ENCODE measurements at places on chromosomes 3 and 15.
A peak's percentile ranks its signal among the peaks of the same experiment; 100 is the strongest.

- DNase-seq: no peak
- H3K36me3 ChIP-seq: no peaks in the 10 kb centered on the region
- no peak overlapping the region for H3K27ac ChIP-seq
- H3K27me3 ChIP-seq: no peaks in the 10 kb centered on the region
Observed at GRCh38 chr15:78841376-78841706, 30.1 kb upstream of the ADAMTS7 start.

DNA sequence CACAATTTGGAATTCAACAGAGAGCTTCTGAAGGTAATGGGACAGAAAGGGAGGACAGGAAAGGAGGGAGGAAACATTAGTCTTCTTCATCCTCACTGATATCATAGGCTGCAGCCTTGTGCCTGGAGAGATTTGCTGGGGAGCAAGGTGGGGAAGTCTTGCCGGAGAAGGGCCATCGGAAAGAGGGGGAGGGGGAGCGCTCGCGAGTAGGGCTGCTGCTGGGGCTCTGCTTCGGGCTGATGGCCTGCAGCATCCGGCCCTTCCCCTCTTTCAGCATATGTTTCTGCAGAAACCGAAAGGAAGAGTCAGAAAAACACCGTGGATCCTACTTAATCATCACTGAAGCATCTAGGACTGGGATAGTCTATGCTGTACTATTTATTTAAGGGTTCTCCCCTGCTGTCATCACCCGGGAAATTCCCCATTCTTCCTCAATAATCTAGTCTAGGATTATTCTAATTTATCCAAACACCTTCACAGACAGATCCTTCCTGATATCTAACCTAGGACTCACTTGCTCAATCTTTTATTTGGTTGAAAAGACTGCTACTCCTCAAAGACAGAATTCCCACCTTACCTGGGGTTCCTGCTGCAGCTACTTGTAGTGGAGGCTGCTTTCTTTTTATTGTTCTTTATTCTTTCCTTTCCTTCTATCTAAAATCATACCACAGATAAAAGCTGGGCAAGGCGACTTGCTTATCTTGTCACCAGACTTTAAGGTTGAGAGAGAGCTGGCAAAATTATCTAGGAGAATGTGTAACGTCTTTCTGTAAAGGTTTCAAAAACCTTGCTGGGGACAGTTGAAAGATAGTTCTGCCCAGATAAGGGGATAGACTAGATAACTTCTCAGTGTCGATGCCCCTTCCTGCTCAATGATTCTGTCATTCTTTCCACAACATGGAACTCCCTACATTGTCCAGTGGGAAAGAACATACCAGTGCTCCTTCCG is 22.6 kb downstream of the SLC51A start:
- no peak overlapping the region for H3K27ac ChIP-seq
- no peak for DNase-seq
- H3K36me3 ChIP-seq: peaks cover 35% of the 10 kb centered on the region
- no peaks in the 10 kb centered on the region for H3K27me3 ChIP-seq
- peaks cover 9% of the 10 kb centered on the region for H3K4me1 ChIP-seq

GRCh38 chr3:64417816-64418215 is 192.6 kb upstream of the PRICKLE2 start:
- H3K27ac ChIP-seq: no peak overlapping the region
- no peak overlapping the region for H3K4me3 ChIP-seq
- no peaks in the 10 kb centered on the region for H3K36me3 ChIP-seq
- H3K4me1 ChIP-seq: no peaks in the 10 kb centered on the region
- H3K27me3 ChIP-seq: no peaks in the 10 kb centered on the region

GRCh38 chr3:184428561-184429175 is 48.8 kb downstream of the CHRD start:
- no peaks in the 10 kb centered on the region for H3K4me1 ChIP-seq
- H3K27me3 ChIP-seq: no peaks in the 10 kb centered on the region
- H3K4me3 ChIP-seq: no peak overlapping the region
- no peak for DNase-seq
- H3K27ac ChIP-seq: no peak overlapping the region
- H3K36me3 ChIP-seq: no peaks in the 10 kb centered on the region

DNA sequence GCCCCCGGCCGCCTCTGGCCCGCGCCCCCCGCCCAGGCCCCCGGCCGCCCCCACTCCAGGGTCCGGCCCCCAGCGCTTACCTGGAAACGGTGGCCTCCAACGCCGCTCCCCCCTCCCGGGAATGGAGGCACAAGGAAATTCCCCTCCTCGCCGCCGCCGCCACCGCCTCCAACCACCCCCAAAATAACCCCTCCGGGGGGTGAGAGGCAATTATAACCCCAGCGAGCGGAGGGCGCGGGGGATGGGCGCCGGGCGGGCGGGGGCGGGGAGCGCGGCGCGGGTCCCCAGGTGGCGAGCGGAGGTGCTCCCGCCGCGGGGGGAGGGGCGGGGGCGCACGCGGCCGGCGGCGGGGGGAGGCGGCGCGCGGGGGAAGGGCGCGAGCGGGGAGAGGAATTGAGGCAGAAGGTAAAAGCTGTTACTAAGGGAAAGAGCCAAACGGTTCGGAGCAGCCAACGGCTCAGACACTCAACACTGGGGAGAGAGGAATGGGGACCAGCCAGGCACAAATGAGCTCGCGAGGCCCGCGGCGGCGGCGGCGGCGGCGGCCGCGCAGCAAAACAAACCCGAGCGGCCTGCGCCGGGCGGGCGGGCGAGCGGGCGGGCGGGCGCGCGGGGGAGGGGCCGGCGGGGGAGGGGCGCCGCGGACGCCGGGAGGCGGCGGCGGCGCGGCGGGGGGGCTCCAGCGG is at the start of gene TBL1XR1:
TSS of gene TBL1XR1 (minus strand) at position 442 of the 686 bp plus-strand sequence. CDS start 132,505 bp downstream, outside the sequence.
- peak within 1 kb of the TSS; percentile 79 for H3K4me3 ChIP-seq
- DNase-seq: peak; percentile 94
- no peaks in the 10 kb centered on the region for H3K27me3 ChIP-seq
- H3K4me1 ChIP-seq: peaks cover 19% of the 10 kb centered on the region

DNA sequence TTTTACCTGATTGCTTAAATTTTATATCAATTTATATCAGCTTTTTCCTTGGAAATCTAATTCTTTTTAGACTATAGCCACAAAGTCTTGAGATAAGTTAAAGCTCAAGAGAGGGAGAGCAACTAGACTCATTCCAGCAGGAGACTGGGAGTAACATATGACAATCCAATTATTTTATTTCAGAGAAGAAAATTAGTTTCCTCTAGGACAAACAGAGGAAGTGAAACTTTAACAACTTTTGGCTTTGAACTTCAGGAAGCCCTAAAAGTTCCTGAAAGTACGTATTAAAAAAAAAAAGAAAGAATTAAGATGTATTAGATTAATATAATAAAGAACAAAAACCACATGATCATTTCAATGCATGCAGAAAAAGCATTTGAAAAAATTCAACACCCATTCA is 13.9 kb upstream of the UBE2E2 start:
- H3K4me1 ChIP-seq: no peaks in the 10 kb centered on the region
- no peaks in the 10 kb centered on the region for H3K36me3 ChIP-seq
- no peak overlapping the region for H3K27ac ChIP-seq
- no peak for DNase-seq
- no peak overlapping the region for H3K4me3 ChIP-seq

- H3K27me3 ChIP-seq: no peaks in the 10 kb centered on the region
- DNase-seq: no peak
- H3K4me1 ChIP-seq: peaks cover 26% of the 10 kb centered on the region
- no peaks in the 10 kb centered on the region for H3K36me3 ChIP-seq
Observed at GRCh38 chr15:42582569-42583375, 7.4 kb downstream of the STARD9 start.

- H3K27me3 ChIP-seq: no peaks in the 10 kb centered on the region
- H3K4me3 ChIP-seq: peak overlapping the region; percentile 11
- H3K4me1 ChIP-seq: peaks cover 64% of the 10 kb centered on the region
- peak overlapping the region; percentile 71 for H3K27ac ChIP-seq
- H3K36me3 ChIP-seq: no peaks in the 10 kb centered on the region
Observed at GRCh38 chr3:13549623-13550422, 898 bp downstream of the FBLN2 start.

GRCh38 chr3:115218859-115219258 is 71.8 kb upstream of the ZBTB20 start:
- DNase-seq: no peak
- no peaks in the 10 kb centered on the region for H3K36me3 ChIP-seq
- no peak overlapping the region for H3K27ac ChIP-seq
- H3K4me1 ChIP-seq: no peaks in the 10 kb centered on the region
- H3K27me3 ChIP-seq: no peaks in the 10 kb centered on the region
- no peak overlapping the region for H3K4me3 ChIP-seq

DNA sequence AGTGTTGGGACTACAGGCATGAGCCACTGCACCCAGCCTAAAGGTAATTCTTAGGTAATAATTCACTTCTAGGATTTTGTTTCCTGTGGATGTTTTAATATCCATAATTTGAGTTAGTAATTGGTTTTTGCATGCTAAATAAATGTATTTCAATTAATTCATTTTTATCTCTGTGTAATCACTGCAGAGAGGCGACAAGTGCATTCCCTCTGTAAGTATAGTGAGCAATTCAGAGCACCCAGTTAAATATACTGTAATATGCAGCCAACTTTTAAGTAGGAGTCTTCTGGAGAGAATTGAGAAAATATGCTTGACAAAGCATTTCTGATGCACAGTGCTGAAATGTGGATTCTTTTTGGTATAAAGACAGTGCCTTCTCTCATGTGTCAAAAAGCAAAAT is 5.7 kb downstream of the TBC1D23 start:
- H3K4me1 ChIP-seq: peaks cover 6% of the 10 kb centered on the region
- DNase-seq: no peak
- no peak overlapping the region for H3K27ac ChIP-seq

DNA sequence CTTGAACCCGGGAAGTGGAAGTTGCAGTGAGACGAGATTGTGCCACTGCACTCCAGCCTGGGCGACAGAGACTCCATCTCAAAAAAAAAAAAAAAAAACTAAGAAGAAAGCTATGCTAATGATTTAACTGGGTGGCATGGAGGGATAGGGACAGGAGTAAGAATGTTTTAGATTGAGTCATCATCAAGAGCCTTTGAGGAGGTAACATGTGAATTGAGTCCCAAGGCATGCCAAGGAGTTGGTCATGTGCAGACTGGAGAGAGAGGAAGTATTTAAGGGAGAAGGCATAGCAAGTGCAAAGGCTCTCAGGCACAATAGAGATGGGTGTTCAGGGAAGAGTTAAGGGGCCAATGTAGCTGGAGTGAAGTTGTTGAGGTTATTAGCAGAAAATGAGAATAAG is 9.1 kb downstream of the BNC1 start:
- H3K27me3 ChIP-seq: peaks cover 7% of the 10 kb centered on the region
- no peak for DNase-seq
- no peak overlapping the region for H3K27ac ChIP-seq
- no peaks in the 10 kb centered on the region for H3K4me1 ChIP-seq

DNA sequence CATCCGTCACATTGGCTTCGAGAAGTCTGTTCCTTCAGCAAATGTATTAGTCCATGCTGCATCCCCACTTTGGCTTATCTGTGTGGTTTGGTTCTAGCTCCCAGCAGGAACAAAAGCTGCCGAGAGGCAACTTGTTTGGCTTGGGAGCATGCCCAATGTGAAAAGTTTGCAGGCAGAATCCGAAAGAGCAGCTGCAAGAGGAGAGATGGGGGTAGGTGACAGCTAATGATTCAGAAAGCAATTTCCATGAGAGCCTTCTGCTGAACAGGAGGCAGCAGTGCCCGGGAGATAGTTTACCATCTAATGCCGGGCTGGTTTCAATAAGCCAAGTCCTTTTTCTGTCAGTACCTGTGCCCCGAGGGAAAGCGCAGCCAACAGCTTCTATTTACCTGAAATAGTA is 60.2 kb downstream of the GRM7 start:
- no peak overlapping the region for H3K27ac ChIP-seq
- H3K36me3 ChIP-seq: no peaks in the 10 kb centered on the region
- H3K4me1 ChIP-seq: no peaks in the 10 kb centered on the region
- DNase-seq: no peak
- no peaks in the 10 kb centered on the region for H3K27me3 ChIP-seq

- no peaks in the 10 kb centered on the region for H3K27me3 ChIP-seq
- no peak overlapping the region for H3K27ac ChIP-seq
- H3K4me3 ChIP-seq: no peak overlapping the region
- H3K4me1 ChIP-seq: no peaks in the 10 kb centered on the region
Observed at GRCh38 chr3:100004931-100005330, 109.4 kb downstream of the FILIP1L start.

DNA sequence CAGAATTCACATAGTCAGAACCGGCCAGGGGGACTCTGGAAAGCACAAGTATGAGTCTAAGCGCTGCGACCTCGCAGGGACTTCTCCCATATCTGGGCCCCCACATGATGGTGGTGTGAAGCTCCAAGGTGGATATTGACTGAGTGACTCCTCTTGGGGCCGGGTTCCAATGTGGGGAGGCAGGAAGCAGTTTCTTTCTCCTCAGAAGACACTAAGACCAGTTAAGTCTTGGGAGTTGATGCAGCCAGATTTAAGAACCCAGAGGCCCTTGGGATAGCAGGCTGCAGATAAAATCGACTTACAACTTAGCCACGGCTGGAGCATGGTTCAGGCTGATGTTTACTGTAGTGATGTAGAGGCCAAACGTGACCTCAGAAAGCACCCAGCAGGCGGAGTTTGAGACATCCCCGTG is 55.4 kb upstream of the KLF13 start:
- no peak overlapping the region for H3K4me3 ChIP-seq
- peaks cover 93% of the 10 kb centered on the region for H3K4me1 ChIP-seq
- no peaks in the 10 kb centered on the region for H3K36me3 ChIP-seq
- H3K27ac ChIP-seq: no peak overlapping the region
- no peaks in the 10 kb centered on the region for H3K27me3 ChIP-seq

GRCh38 chr15:68819495-68820294 is 1.0 kb downstream of the ANP32A start:
- no peaks in the 10 kb centered on the region for H3K27me3 ChIP-seq
- H3K36me3 ChIP-seq: peaks cover 6% of the 10 kb centered on the region
- H3K4me1 ChIP-seq: peaks cover 27% of the 10 kb centered on the region
- H3K27ac ChIP-seq: peak overlapping the region; percentile 98
- peak overlapping the region; percentile 99 for H3K4me3 ChIP-seq
- peak; percentile 66 for DNase-seq

- no peak overlapping the region for H3K4me3 ChIP-seq
- H3K27ac ChIP-seq: no peak overlapping the region
- H3K36me3 ChIP-seq: no peaks in the 10 kb centered on the region
- no peaks in the 10 kb centered on the region for H3K4me1 ChIP-seq
- H3K27me3 ChIP-seq: no peaks in the 10 kb centered on the region
Observed at GRCh38 chr3:98812851-98813374, 49.8 kb downstream of the ST3GAL6 start.

DNA sequence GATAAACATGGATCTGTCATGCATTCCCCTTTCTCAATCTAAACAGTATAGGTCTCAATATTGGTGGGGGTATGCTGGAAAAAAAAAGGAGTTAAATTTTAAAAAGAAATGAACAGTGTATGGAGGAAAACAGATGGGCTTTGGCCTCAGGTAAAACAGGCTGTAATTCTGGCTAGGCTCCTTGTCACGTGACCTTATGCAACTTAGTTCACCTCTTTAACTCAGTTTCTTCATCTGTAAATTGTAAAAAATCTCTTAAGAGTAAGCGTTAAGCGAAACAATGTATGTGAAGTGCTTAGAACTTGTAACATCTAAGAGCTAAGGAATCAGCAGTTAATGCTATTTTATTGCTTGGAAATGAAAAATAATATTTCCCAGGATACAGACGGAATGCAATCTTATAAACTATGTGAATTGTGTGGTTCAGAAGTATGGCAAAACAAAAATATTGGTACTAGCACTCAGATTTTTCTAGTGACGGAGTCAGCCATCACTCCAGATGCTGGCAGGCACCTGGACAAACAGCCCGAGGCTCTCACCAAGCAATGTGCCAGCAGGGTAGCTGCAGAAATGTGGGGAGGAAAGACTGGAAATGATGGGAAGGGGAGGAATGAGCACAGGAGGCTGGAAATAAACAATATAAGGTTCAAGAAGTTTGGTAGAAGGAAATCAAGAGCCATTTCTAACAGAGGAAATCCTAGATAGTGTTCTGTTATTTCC is 172.8 kb downstream of the USP13 start:
- H3K4me1 ChIP-seq: no peaks in the 10 kb centered on the region
- H3K27me3 ChIP-seq: no peaks in the 10 kb centered on the region
- H3K36me3 ChIP-seq: no peaks in the 10 kb centered on the region
- H3K27ac ChIP-seq: no peak overlapping the region

Data from thymus (tissue), 14 donors.